C1 segment of cervical spinal cord (tissue), 14 donors: ENCODE measurements at places on chromosomes 7 and 10.
A peak's percentile ranks its signal among the peaks of the same experiment; 100 is the strongest.

GRCh38 chr7:151503902-151504714 lies 15.6 kb downstream of the RHEB start:
- no peak for DNase-seq

DNA sequence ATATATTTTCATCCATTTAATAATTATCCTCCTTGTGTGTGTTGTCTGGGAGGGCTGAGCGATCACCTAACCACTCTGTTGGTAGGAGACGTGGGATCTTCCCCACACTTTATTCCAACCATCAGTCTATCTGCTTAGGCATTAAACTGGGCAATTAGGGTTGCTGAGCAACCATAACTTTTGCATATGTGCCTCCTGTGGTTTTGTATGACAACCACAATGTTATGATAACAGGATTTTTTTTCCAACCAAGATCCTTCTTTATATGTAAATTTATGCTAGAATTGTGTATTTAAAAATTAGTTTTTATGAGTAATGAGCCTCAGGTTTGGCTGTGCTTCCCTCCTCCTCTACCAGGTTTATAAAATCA lies 495.0 kb upstream of the MGMT start:
- no peak for DNase-seq

- DNase-seq = no peak
Observed at GRCh38 chr10:6592080-6592479, 12.0 kb upstream of the PRKCQ start.

- DNase-seq = no peak
Observed at GRCh38 chr10:96850825-96851224, 18.7 kb downstream of the LCOR start.

DNA sequence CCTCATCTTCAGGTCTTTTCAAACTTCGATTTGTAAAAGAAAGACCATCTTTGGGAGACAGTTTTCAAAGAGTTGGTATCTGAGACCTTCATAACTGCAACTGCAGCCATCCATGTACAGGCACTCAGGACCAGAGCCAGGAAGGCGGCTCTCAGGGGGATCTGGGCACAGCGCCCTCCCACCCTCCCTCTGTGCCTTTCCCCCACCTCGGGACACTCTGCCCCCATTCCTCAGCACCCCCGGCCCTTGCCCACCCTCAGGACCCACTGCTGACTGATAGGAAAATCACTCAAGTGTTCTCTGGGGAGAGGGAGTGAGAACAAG lies 143.6 kb downstream of the CUBN start:
- no peak for DNase-seq

DNA sequence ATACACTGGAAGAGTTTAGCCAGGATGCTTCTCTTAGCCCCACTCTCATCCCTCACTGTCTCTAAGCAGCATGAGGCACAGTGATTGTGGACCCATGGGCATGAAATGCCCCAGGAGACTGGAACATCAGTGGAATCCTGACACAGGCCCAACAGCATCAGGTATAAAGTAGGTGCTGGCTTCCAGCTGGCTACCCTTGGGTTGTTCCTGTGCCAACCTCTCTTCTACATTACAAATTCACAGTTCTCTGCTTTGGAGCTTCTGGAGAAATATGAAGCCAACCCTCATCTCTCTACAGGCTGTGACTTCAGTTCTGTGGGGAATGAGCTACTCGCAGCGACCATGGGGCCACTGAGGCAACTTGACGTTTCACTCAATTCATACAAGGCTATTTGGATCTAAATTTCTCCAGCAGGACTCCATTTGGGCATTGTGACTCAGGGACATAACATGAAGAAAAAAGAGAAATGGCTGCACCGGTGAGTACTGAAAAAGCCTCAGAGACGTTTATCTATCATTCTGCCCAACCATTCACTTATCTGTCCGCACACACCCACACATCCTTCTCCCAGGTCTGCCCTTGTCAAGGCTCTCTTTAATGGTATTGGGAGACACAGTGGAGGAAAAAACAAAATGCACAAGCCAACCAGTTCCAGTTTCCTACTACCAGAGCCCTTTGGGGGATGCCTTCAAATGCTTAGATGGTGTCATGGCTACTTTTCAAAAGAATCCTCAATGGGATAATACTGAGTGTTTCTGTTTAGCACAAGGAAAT lies 35.4 kb upstream of the TM9SF3 start:
- DNase-seq = no peak

DNA sequence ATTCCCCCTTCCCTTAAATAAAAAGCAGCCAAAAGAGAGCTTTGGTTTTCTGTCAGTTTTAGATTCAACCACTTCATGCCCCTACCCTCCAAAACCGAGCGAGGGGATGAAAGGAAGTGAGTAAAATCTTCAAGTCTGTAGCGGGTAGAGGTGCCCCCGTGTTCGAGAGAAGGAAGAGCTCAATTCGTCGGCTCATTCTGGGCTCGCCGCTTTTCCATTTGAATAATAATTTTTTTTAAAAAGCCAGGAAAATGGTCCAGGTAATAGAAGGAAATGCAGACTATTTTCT lies 436.2 kb upstream of the GALNT17 start:
- DNase-seq = no peak

GRCh38 chr7:79401254-79401653 lies 52.2 kb downstream of the MAGI2 start:
- DNase-seq = no peak

DNA sequence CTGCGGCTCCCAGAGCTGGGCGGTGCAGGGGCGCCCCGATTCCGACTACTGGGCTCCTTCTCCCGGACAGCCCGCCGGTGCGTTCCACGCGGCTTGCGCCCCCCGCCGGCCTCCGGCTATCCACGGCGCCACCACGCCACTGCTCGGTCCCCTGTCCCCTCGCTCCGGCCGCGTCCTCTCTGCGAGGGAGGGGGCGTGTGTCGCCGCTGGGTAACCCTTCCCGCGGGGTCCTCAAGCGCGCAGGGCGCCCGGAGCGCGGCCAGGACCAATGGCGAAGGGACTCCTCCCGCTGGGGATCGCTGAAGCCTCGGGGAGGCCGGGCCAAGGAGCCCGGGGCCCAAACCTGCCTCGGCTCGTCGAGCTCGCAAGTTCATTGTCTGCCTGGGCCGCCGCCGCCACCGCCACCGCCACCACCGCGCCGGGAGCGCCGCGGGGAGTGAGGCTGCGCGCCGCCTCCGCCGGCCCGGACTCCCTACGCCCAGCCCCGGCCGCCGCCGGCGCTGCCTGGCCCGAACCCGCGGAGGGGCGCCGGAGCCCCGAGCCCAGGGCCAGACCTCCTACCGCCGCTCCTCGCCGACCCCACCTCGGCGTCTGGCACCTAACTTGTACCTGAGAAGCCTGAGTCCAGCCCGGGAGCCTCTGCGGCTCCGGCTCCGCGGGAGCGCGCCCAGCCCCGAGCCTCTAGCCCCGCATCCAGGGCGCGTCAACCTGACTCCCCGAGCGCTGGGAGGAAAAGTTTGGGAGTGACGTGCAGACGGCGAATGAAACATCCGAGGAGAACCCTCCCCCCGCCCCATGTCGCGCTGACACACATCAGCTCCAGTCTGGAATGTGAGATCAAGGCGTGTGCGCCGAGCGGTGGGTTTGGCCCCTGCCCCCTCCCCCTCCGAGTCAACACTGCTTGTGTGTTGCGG lies at the start of gene CHST15:
CHST15 (minus strand) TSS at position 739 of the 914 bp plus-strand sequence. CDS start 47,386 bp downstream, outside the sequence.
- peak; percentile 76 for DNase-seq

GRCh38 chr7:3007696-3008095 lies 36.0 kb downstream of the CARD11 start:
- no peak for DNase-seq

GRCh38 chr7:22934023-22934422 lies 79.9 kb downstream of the HYCC1 start:
- DNase-seq = no peak

- no peak for DNase-seq
Observed at GRCh38 chr10:123928427-123928826, 36.8 kb upstream of the CPXM2 start.

- no peak for DNase-seq
Observed at GRCh38 chr10:29728541-29729049, 93.8 kb upstream of the SVIL start.

GRCh38 chr10:79021948-79022499 lies 46.7 kb upstream of the ZMIZ1 start:
- DNase-seq = no peak

DNA sequence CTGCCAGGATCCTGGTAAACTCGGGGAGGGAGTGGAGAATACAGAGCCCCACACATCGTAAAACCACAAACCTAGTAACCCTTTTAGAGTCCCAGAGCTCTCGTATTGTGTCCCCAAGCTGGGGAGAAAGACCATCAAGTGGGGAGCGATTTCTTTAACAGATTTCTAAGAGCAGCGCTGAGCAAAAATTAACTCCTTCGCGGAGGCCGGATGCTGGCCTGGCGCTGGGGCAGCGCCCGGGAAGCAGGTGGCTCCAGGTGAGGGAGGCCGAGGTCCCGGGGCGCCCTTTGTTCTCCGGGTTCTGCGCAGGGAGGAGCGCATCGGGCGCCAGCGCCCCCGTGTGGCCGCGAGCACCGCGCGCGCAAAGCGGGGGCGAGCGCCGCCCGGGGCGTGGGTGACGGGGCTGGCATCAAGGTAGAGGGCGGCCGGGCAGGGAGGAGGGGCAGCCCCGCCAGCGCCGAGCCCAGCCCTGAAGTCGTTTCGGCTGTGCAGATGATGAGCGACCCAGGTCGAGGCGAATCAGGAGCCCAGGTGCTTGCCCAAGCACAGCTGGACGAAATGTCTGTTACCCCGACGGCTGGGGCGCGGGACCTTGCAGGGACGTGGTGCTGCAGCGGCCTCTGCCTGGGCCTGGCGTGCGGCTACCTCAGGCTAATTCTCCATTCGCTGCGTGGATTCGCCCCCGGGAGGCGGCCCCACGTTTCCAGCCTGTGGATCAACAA lies 10.4 kb upstream of the FGFR2 start:
- DNase-seq = peak; percentile 69

- DNase-seq = no peak
Observed at GRCh38 chr7:47428052-47428767, 153.7 kb downstream of the TNS3 start.

GRCh38 chr7:90717296-90718060 lies 121.4 kb downstream of the CDK14 start:
- DNase-seq = no peak

GRCh38 chr7:1193593-1194424 lies 33.8 kb upstream of the ZFAND2A start:
- no peak for DNase-seq

DNA sequence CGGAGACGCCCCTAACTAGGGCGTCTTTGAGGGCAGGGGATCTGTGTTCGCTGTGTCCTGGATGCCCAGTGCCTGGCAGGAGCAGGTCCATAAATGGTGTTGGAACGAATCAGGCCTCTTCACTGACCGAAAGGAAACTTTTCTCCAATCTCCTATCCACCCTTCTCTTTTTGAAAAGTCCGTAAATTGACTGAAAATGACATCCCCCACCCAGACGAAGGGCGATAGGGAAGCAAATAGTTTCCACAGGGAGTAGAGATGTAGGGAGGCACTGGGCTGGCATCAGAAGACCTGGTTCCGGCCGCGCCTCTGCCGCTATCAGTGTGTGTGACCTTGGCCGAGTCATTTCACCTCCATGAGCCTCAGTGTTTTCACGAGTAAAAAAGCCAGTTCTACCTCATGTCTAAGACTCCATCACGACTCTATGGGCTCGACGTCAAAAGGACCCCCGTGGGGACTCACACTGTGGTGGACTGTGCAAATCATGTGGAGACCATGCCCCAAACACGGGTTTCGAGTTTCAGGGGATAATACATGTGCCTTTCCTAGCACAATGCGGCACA lies 497 bp upstream of the RAB11FIP2 start:
- DNase-seq = no peak

DNA sequence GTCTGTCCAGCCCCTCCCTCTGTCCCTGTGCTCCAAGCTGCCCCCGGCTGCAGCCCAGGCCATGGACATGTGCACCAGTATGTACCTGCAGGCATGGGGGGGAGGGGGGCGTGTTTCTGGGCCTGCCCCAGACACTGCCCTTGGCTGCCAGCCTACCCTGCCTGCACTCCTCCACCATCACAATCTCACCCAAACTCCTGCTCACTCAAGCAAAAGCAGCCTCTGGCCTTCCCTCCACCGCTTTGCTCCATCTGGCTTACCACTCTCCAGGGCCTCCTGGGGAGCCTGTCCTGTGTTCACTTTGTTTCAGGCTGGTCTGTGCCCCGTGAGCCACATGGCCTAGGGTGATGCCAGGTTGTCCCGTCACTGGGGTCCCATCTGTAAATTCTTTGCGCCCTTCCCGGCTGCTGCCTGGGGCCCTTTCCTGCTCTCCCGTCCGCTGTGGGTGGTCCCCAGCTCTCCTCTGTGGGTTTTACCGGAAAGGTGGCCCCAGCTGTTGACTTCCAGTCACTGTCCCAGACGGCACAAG lies 33.3 kb upstream of the PPIF start:
- DNase-seq = no peak

GRCh38 chr10:91607646-91608403 lies 25.0 kb downstream of the PPP1R3C start:
- DNase-seq = no peak

DNA sequence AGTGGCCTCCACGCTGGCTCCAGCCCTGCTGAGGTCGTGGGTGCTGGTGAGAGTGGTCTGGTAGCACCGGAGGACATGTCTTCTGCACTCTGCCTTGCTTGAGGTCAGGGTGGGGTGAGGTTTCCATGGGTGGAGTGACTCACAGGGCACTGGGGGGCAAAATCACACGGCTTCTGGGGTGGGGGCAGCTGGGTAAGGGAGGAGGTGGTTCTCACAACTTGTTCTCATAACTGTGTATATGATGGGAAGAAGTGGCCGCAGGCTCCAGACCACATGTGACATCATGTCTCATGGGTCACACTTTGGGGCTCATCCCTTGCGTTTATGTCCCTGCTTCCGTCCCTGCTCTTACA lies 884 bp upstream of the PRF1 start:
- no peak for DNase-seq

GRCh38 chr7:155147172-155147571 lies 77.0 kb downstream of the HTR5A start:
- DNase-seq = no peak

GRCh38 chr7:65968256-65969185 lies 13.5 kb downstream of the GUSB start:
- DNase-seq = no peak

- DNase-seq = no peak
Observed at GRCh38 chr10:35639728-35640401, 2.2 kb downstream of the FZD8 start.

GRCh38 chr7:41861642-41862041 lies 158.8 kb upstream of the INHBA start:
- DNase-seq = no peak

- DNase-seq = no peak
Observed at GRCh38 chr10:111344804-111345203, 268.0 kb downstream of the ADRA2A start.

DNA sequence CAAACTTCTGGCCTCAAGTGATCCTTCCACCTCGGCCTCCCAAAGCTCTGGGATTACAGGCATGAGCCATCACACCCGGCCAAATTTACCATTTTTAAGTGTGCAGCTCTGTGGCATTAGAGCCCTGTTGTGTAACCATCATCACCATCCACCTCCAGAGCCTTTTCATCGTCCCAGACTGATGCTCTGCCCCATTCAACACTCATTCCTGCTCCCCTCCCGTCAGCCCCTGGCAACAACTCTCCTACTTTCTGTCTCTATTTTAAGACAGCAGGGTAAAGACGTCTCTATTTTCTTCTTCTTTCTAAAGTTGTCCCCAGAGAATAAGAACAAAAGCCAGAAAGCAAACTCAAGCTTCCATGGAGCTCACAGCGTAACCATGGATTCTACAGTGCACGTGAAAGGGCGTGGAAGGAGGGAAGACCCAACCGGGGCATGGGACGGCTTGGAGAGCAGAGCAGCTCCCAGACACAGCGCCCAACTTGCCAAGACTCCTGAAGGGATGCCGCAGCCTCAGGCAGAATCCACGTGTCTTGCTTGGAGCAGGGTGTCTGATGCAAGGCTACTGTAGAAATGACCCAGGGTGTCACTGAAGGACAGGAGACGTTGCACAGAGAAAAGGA lies 42.7 kb upstream of the PITRM1 start:
- DNase-seq = peak; percentile 31
